ENCODE measurements at places on chromosomes 11 and 22.
A peak's percentile ranks its signal among the peaks of the same experiment; 100 is the strongest.

- no peak for DNase-seq
Observed at GRCh38 chr22:50086526-50086925, 1.3 kb upstream of the MLC1 start.

DNA sequence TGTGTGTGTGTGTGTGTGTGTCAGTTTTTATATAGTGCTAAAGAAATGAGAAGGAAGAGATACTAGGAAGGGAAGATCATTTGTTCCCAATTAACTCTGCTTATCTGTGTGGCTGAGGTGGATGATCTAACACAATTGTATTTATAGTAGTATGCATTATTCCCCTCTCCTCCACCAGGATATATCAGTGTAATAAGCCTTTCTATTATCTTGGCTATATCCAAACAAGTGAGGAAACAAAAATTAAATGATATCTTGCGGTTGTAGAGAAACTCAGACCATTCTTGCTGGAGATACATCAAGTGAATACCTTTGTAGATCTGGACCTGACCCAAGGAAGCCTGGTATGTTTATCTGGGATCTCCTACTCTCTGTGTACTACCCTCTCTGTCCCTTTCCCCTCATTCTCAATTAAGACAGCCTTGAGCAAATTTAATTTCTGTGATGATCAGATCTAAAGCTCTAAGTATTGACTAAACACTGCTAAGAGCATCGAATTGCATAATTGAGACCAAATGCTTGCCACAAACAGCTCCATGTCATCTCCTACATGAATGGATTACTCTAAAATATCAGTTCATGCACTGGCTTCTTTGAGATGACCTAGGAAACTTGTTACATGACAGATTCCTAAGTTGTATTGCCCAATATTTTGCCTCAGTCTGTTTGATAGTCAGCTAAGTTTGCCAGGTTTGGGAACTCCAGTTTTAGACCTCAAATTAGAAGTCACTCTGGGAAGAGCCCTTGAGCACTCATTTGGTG, 185.3 kb upstream of the CTSC start:
- DNase-seq, result no peak

DNA sequence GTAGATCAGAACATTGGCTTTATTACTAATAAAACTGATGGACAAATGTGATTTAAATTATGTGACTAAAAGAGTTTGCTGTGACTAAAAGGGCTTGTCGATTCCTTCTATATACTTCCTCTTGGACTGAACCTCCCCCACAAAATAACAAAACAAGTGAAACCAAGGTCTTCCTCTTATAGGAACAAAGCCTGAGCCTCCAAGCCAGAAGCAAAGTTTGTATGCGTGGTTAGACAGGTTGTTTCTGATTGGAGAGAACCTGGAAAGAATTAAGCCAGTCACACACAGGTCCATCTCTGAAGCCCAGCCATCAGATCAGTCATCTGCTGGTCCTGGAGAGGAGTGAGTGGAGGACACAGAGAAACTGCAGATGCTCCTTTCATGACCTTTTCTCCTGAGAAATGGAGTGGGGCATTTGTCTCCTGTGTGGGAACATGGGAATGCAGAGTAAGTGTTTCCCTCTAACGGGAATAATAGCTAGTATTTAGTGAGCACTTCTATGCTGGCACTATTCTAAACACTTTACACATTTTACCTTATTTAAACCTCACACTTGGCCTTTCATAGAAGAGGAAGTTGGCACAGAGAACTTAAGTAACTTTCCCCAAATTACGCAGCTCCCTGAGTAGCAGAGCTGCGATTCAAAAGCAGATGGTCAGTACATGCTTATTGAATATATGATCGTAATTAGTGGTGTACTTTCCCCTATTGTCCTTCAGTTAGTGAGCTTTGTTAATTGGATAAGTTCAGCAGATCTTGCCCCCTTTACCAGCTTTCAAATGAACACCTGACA, 77.1 kb downstream of the UVRAG start:
- DNase-seq, result no peak

DNA sequence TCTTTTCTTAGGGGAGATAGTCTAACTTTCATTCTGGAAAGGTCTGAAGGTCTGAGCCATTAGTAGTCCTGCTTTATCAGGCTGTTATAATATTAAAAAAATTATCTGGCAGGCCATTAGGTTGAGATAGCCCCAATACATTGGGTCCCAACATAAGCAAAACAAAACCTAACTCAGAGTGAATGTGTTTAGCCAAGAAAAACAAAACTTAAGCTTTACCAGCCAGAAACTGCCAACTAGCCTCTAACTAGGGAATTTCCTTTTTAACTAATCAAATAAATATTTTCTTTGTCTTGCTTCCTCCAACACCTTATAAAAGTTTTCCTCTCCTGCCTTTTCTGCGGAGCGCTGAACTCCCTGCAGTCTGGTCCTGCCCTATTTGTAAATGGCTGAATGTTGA, 1137.7 kb upstream of the CNTN5 start:
- DNase-seq, result no peak

DNA sequence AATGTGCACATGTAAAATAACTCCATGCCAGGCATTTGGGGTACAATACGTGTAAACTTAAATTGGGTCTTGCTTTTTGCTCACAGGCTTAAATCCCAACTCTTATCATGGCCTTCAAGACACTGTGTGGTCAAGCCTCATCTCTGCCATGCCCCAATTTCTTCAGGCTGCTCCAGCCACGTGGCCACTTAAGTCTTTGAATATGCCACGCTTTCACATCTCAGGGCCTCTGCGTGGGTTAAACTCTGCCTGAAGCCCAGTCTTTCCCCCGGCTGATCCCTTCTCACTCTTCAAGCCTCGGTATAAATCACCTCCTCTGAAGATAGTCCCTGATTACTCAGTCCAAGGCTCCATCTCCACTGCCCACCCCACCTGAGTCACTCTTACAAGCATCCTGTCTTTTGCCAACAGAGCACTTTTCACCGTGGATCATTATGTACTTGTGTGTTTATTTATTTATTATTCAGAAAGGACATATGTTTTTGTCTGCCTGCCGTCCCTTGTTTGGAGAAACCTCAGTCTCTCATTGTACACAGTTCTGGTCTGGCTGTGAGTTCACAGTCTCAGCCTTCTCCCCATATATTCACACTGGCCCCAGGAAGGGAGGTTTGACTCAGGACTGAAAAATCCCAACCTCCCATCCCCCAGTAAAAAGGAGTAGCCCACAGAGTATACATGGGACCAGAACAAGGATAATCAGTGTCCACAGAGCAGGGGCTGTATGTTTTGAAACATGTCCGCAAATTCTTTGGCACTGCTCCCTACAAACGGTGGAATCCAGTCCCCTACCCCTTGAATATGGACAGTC, 344.7 kb downstream of the MN1 start:
- no peak for DNase-seq

GRCh38 chr22:21669026-21669425, 3.2 kb downstream of the PPIL2 start:
- DNase-seq, result no peak

- DNase-seq, result no peak
Observed at GRCh38 chr11:67433536-67434394, 3.7 kb downstream of the PTPRCAP start.

- no peak for DNase-seq
Observed at GRCh38 chr11:83523676-83524075, 237.5 kb upstream of the CCDC90B start.

- DNase-seq, result peak; percentile 34
Observed at GRCh38 chr11:59767225-59767611, 12.0 kb downstream of the STX3 start.

DNA sequence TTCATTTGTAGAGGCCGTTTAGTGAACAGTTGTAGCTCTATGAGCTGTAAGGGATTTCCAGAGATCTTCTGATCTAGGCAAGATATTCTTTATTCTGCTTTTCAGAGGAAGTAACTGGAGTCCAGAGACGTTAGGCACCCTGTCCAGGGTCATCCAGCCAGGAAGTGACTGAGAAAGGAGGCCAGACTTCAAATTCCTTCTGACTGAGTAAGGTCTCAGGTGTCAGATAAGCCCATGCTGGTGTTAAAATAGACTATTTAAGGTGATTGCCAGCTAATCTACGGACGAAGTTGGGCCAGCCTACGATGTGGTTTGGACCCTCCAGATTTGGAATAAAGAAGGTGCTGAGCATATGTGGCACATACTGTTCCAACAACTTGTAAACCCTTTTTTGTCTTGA, 54.6 kb downstream of the GRIK4 start:
- no peak for DNase-seq

DNA sequence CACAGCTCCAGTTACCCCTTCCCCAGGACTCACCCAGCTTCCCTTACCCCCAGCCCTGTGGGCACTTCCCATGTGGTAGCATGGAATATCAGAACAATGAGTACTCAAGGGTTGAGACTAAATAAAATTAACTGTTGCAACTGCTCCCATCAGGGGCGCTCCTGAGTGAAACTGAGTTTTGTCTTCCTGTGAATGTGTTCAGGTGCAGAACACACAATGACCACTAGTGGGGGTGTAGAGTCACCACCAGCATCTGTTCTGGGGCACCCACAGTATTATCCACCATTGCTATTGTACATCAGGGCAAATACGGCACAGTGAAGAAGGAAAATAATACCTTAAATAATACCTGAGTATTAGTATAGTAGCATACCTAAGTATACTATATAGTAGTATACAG, 689.7 kb downstream of the TBC1D22A start:
- peak; percentile 21 for DNase-seq
